NCI-H526 (cell line): ENCODE measurements at places on chromosomes 7 and 10.

- DNase-seq = peak; percentile 19
Observed at GRCh38 chr7:68629-69028, 123.7 kb upstream of the FAM20C start.

DNA sequence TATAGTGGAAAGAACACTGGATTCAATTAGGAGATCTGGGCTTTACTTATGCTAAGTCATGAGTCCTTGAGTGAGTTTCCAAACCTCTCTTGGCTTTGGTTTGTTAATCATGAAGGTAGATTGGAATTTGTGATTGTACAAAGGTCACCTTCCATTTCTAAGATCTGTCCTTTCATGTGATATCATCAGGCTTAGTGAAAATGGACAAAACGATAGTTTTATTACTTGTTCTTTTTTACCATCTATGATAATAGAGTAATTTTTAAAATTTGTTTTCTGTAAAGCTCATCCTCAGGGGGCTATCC lies 309.0 kb downstream of the BICC1 start:
- DNase-seq = no peak

- no peak for DNase-seq
Observed at GRCh38 chr7:114047889-114048288, 129.1 kb upstream of the PPP1R3A start.

DNA sequence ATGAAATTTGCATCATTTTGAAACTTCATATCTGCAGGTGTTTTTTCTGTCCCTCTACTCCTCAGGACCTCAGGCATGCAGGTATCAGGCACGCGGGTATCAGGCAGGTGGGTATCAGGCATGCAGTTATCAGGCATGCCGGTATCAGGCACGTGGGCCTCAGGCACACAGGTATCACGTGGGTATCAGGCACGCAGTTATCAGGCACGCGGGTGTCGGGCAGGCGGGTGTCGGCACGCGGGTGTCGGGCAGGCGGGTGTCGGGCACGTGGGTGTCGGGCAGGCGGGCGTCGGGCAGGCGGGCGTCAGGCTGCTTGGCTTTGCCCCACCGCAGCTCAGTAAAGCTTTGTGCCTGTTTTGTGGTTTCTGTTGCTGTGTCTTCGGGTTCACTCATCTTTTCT lies 8.7 kb downstream of the SPRN start:
- DNase-seq = no peak

GRCh38 chr7:151038951-151039849 lies 9.1 kb upstream of the ASIC3 start:
- DNase-seq = no peak

DNA sequence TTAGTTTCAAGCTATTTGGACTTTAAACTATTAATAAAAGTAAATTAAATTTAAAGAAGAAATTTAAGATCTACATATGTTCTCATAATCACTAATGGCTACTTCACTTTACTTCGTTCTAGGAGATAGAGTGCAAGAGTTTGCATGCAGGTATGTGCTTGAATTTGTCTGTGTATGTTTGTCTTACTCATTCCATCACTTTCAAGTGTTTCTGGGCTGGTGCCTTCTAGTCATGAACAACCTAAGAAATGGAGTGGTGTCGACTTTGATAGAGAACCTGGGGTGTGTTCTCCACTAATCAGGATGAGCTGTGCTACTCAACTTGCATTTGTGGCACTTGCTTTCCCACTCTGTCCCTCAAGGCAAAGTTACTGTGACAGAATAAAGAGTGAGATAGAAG lies 169.9 kb downstream of the KCND2 start:
- no peak for DNase-seq

DNA sequence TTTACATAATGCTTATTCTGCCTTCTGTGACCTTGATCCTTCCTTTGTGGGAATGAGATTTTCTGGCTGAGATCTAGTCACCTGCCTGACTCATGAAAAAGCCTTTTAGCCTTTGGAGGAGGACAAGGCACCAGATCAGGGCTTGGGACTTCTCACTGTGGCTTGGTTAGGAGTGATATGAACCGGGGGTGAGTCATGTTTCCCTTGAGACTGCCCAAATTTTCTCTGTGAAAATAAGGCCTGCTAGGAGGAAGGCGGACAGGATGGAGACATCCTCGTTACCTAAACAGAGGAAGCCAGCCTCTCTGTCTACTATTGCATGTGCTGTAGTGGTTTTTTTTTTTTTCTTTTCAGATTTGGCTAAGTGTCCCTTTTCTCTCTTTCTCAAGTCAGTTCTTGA lies 57.8 kb downstream of the EVX1 start:
- no peak for DNase-seq

- no peak for DNase-seq
Observed at GRCh38 chr10:112585960-112586359, 138.9 kb downstream of the VTI1A start.

DNA sequence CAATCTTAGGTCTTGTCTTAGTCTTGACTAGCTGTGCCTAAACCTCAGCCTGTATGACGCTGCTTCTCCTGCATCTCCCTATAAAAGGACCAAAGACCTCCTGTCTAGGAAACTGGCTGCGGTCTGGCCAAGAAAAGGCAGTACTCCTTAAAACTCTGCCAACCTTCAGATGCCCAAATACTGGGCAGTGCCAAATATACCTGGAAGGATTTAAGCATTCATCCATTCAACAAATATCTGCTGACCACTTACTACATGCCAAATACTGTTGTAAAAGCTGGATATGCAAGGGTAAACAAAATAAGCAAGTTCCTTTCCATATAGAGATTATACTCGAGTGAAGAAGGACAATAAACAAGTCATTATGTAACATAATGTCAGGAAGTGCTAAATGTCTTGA lies 135.8 kb downstream of the HBP1 start:
- no peak for DNase-seq

DNA sequence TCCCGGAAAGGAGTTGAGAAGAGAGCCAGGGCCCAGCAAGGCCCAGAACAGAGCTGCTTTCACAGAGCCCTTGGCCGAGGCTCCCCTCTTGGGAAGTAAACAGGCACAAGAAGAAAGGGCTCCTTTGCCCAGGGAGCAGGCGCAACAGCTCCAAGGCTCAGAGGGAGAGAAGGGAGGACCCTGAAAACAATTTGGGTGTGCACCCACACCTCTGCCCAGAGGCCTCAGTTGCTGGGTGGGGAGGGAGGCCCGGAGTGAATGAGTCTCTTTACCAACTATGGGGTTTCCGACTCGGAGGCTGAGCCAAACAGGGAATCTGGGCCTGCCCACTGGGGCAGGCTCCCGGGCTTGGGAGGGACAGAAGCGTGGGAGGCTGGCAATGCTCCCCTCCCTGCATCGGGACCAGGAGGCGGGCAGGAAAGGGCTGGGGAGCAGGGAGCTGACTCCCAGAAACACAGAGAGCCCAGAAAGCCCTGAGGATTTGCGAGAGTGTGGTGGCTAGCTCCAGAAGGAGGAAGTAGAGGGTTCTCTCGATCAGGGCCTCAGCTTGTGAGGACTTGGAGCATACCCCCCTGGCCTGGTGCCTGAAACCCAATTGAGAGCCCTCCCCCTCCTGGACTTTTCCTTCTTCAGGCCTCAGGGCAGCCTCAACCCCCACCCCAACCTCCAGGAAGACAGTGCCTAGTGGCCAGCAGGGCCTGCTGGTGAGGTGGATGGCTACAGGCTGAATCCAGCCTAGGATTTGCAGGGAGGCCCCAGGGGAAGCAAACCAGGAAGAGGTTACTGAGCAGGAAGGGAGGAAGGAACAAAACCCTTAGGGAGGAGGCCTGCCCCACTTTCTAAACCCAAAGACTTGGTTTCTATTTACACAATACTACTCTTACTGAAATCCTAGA lies 6.2 kb downstream of the C10orf105 start:
- DNase-seq = no peak

GRCh38 chr10:71998119-71998839 lies 34.1 kb downstream of the CHST3 start:
- no peak for DNase-seq

GRCh38 chr7:18552943-18553604 lies 57.5 kb downstream of the HDAC9 start:
- no peak for DNase-seq

- DNase-seq = no peak
Observed at GRCh38 chr7:124250297-124251034, 217.6 kb upstream of the TMEM229A start.
